ENCODE measurements at places on chromosomes 3 and 15. TPM values are rescaled to one million over a fixed set of nuclear protein-coding genes. Genes with fewer than 3 reads are reported as not detected.

GOLGA6L10 gene
- 2.0 TPM for total RNA-seq

NUP210 gene
- total RNA-seq: 87.7 TPM

PTX3 gene
- not detected for total RNA-seq

ETV5 gene
- total RNA-seq: 111 TPM

DNA sequence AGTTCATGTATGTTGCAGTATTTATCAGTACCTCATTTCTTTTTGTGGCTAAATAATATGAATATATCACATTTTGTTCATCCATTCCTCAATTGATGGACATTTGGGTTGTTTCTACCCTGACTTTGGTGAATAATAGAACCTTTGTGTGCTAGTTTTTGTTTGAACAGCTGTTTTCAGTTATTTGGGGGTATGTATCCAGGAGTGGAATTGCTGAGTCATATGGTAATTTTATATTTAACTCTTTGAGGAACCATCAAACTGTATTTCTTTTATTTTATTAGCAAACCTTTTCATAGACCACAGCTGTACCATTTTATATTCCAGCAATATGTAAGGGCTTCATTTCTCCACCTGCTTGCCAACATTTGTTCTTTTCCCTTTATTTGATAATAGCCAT, 38.4 kb upstream of the RBM5 start:
- peaks cover 3% of the 10 kb centered on the region for H3K4me1 ChIP-seq
- no peaks in the 10 kb centered on the region for H3K27me3 ChIP-seq
- no peak for DNase-seq

DNA sequence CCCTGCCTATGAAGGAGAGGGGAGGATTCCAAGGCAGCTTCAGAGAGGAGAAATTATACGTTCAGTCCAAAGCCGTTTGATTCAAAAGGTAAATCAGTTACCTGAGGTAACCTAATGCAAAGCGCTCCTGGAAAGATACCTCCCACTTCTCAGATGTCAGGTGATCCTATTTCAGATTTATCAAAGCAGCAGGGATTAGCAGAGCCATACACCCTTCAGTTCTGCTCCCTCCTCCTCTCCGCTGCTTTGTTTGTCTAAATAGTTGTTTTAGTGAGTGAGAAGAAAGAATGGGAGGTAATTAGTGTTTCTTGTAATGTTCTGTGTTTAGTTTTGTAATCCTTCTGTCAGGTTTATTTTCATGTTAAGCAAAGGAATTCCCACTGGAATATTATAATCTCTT, 81.1 kb downstream of the SOX14 start:
- no peaks in the 10 kb centered on the region for H3K36me3 ChIP-seq
- no peaks in the 10 kb centered on the region for H3K4me1 ChIP-seq
- no peaks in the 10 kb centered on the region for H3K27me3 ChIP-seq
- no peak overlapping the region for H3K4me3 ChIP-seq
- no peak overlapping the region for H3K27ac ChIP-seq

DNA sequence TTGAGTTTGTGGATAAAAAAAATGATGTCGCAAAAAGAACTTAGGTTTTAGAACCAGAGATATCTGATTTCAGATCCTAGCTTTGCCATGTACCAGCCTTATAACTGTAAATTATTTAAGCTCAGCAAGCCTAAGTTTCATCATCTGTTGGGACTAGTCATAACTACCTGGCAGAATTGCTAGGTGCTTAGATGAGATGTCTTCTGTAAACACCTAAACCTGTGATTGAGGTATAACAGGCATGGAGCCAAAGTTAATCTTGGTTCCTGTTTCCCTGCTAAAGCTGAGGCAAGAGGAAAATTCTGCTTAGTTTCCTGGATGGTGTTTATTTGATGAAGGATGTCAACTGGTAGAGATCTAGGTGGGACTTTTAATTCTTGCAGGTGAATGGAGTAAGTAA, 331.3 kb upstream of the RBMS3 start:
- no peak overlapping the region for H3K4me3 ChIP-seq
- no peaks in the 10 kb centered on the region for H3K36me3 ChIP-seq
- H3K27me3 ChIP-seq: no peaks in the 10 kb centered on the region
- H3K27ac ChIP-seq: no peak overlapping the region
- H3K4me1 ChIP-seq: no peaks in the 10 kb centered on the region
- DNase-seq: no peak

DNA sequence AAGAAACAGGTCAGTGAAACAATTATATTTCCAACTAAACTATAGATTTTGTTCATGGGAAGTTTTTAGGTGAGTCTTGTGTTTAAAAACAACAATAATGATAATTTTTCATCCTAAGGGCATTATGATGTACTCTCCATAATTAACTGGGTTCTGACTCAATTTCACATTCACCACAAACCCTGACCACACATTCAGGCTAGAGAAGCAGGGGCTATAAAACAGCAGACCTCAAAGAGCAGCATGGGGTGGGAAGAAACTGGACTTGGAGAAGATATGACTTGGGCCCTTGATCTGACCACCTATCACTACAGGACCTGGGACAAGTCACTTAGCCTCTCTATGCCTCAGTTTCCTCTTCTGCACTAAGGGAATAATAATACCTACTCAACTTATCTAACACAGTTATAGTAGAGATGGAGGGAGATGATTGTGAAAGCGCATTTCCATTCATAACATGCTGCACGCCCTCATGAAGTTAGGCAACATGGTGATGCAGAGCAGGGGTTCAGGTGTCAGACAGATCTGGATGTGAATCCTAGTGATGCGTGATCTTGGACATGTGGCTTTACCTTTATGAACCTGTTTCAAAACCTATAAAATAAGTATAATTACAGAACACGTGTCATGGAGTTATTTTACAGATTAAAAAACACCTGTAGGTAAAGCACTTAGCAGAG, 63.0 kb upstream of the ACP3 start:
- H3K4me1 ChIP-seq: no peaks in the 10 kb centered on the region
- no peak overlapping the region for H3K4me3 ChIP-seq
- H3K27me3 ChIP-seq: no peaks in the 10 kb centered on the region
- H3K27ac ChIP-seq: no peak overlapping the region
- no peak for DNase-seq

DNA sequence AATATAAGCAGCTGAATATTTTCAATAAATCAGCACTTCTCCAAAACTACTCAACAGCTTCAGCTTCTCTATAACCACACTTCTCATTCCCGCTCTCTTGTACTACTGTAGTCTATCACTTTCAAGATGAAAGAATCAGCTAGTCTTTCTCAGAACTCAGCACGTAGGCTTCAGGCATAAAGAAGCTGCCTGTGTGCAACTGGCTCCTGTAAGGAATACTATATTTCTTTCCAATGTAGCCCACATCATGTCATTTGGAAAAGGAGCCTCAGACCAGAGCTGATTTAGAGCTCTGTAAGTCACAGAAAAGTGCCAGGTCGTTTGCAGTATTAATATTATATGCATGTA, 62.3 kb downstream of the FMN1 start:
- H3K27me3 ChIP-seq: no peaks in the 10 kb centered on the region
- H3K27ac ChIP-seq: no peak overlapping the region
- DNase-seq: no peak

GRCh38 chr3:57796261-57796660, 40.2 kb downstream of the SLMAP start:
- H3K4me1 ChIP-seq: peaks cover 27% of the 10 kb centered on the region
- H3K27me3 ChIP-seq: no peaks in the 10 kb centered on the region
- H3K27ac ChIP-seq: no peak overlapping the region
- no peak for DNase-seq
- H3K4me3 ChIP-seq: no peak overlapping the region

- no peak for DNase-seq
- H3K27me3 ChIP-seq: no peaks in the 10 kb centered on the region
- H3K36me3 ChIP-seq: no peaks in the 10 kb centered on the region
These were observed 20.1 kb upstream of the PLSCR5 start for GRCh38 chr3:146625186-146625775.

DNA sequence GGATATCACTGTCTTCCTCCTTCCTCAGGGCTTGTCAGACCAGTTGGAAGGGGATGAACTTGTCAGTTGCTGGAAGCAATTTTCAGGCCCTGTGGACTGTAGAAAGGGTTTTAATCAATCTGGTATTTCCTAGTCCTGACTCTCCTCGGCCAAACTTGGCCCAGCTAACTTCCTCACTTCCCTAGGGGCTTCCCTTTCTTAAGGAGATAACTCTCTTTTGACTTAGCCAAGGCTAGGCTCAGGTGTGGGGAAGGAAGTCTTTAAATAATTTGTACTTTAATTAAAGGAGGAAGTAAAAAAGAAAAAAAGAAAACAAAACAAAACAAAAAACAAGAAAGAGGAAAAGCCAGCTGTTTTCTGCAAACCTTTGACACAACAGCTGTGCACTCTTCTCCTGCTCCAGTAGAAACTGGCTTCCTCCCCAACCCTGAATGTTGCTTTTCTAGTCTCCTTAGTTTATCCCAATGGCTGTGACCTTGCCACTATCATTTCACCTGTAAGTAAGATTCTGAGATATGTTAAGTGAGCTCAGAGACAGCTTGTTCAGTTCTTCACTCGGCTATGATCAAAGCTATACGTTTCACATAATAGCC, 53.0 kb upstream of the ST3GAL6 start:
- H3K4me3 ChIP-seq: no peak overlapping the region
- DNase-seq: no peak
- no peaks in the 10 kb centered on the region for H3K27me3 ChIP-seq
- H3K36me3 ChIP-seq: no peaks in the 10 kb centered on the region

DNA sequence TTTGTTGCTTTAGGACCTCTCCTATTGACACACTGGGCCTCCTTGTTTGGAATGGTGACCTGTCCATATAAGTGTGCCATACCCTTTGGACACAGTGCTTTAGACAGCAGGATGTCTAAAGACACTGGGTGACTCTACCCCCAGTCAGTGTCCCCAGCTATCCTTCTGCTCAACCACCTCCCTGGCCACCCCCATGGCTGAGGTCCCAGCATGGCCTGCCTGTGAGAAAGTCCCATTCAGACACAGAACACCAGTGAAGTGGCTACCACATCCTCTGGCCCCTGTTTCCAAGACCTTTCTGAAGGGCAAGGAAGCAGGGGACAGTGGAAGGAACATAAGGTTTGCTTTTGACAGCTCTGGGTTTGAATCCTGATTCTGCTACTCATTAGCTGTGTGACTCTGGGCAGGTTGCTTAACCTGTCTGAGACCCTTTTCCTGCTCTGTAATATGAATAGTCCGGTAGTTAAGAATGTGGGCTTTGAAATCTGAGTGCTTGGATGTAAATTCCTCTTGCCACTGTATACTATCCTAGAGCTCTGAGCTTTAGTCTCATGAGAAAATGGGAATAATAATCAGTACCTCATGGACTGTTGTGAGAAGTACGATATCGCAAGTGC, 6.3 kb upstream of the AP3S2 start:
- no peak overlapping the region for H3K27ac ChIP-seq
- no peaks in the 10 kb centered on the region for H3K27me3 ChIP-seq
- peaks cover 8% of the 10 kb centered on the region for H3K4me1 ChIP-seq

All from Karpas-422 (cell line).